Left lung (tissue), 14 donors: ENCODE measurements at places on chromosomes 3 and 15. TPM values are rescaled to one million over a fixed set of nuclear protein-coding genes. Genes with fewer than 3 reads are reported as not detected.
A peak's percentile ranks its signal among the peaks of the same experiment; 100 is the strongest.

The SPTBN5 gene
- 4.8 TPM for total RNA-seq

The ZNF660 gene
- 4.9 TPM for total RNA-seq

The POTEB gene
- total RNA-seq, result not detected

The NANOGP8 gene
- not detected for total RNA-seq

The SUCNR1 gene
- total RNA-seq, result 1.9 TPM

The CCNDBP1 gene
- total RNA-seq, result 53.2 TPM

The ESYT3 gene
- 44.4 TPM for total RNA-seq

The SCAANT1 gene
- not detected for total RNA-seq

The GOLGA6L9 gene
- total RNA-seq, result 3.3 TPM

The EPHB3 gene
- 8.1 TPM for total RNA-seq

The CDHR4 gene
- total RNA-seq, result 0.20 TPM

GRCh38 chr15:49306551-49306950, 116.5 kb upstream of the FGF7 start:
- no peak for DNase-seq
- no peak overlapping the region for H3K27ac ChIP-seq
- no peaks in the 10 kb centered on the region for H3K36me3 ChIP-seq

DNA sequence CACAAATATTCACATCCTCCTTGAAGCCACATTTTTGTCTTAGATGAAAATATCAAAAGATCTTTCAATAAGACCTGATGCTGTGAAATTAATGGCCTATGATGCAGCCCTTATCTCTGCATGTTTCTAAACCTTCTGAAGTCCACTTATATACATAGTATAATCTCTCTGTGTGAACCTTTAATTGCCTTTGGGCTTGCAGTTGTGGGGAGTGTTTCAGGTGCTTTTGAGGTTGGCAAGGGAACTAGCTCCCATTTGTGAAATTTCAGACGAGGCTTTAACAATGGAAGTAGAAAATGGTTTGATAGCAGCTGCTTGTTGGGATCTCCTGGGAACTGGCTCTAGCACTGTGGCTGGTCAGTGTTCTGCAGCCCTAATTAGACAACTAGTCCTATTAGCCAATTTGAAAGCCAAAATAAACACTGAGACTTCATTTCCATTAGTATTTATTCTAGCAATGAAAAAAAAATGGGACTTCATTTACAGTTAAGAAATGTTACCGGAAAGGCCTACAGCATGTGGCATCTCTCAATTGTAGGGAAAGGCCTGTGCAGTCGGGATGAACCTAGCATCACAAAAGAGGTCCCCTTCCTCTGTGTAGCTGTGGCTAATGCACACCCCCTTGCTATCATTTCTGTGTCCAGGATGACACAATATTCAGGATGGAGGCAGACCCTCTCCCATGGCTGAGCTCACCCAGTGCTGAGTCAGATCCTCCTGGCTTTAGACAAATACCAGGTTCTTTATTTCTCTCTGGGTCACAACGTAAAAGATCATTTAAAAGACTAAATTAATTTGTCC, 140.7 kb upstream of the TRIM42 start:
- H3K36me3 ChIP-seq, result no peaks in the 10 kb centered on the region
- H3K4me3 ChIP-seq, result no peak overlapping the region
- no peak for DNase-seq
- H3K4me1 ChIP-seq, result no peaks in the 10 kb centered on the region
- no peak overlapping the region for H3K27ac ChIP-seq

DNA sequence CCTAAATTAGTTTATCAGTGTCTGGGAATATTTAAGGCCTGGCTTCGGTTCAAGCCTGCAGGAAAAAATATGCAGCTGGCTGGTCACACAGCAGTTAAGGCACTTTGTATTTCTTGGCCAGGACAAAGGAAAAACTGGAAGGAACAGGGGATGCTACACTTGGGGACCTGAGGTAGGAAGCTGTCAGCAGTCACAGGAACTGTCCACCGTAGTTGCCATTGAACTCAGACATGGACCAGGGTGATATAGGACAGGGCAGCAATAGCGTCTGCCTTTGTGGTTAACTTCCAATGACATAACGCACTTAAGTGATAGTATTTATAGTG, 49.1 kb downstream of the NR1D2 start:
- H3K27me3 ChIP-seq, result no peaks in the 10 kb centered on the region
- H3K36me3 ChIP-seq, result no peaks in the 10 kb centered on the region
- H3K4me1 ChIP-seq, result no peaks in the 10 kb centered on the region
- DNase-seq, result peak; percentile 42
- H3K4me3 ChIP-seq, result no peak overlapping the region

DNA sequence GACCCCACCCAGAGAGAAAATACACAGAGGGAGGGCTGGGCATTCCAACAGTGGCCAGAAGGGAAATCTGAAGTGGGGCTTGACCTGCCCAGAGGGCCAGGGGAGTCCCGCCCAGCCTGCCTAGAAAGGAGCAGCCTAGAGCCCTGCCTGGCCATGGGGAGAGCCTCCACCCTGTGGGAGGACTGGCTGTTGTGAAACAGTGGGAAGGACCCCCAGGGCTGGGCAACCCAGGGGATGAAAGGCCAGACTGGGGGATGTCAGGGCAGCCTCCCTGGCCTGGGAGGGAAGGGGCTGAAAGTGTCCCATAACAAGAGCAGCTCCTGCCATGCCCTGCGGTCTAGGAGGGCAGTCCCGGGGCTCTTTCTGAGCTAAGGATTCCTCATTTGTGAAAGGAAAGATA, 69.0 kb downstream of the SLC12A8 start:
- DNase-seq, result no peak
- no peaks in the 10 kb centered on the region for H3K27me3 ChIP-seq
- no peak overlapping the region for H3K4me3 ChIP-seq
- no peak overlapping the region for H3K27ac ChIP-seq
- H3K4me1 ChIP-seq, result peaks cover 81% of the 10 kb centered on the region
- H3K36me3 ChIP-seq, result no peaks in the 10 kb centered on the region

- peaks cover 11% of the 10 kb centered on the region for H3K27me3 ChIP-seq
- no peaks in the 10 kb centered on the region for H3K4me1 ChIP-seq
- H3K36me3 ChIP-seq, result no peaks in the 10 kb centered on the region
- peak; percentile 11 for DNase-seq
- H3K27ac ChIP-seq, result no peak overlapping the region
These were observed 332.1 kb downstream of the ARRDC4 start for GRCh38 chr15:98292442-98293240.

DNA sequence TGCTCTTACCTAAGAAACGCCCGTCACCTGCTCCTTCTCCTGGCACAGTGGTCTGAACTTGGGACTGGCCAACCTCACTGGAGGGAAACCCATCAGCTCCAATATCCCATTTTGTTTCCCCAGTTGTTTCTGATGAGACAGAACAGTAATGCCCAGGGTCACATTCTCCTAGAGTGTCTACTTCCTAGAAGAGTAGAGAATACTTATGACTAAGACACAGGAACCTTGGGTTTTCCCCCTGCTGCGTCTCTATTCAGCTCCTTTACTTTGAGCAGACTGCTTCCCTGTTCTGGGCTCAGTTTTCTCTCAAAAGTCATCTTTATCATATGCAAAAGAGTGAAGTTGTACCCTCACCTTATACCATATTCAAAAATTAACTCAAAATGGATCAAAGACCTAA, 79.4 kb downstream of the POLR2M start:
- H3K27me3 ChIP-seq, result no peaks in the 10 kb centered on the region
- DNase-seq, result no peak
- no peak overlapping the region for H3K4me3 ChIP-seq

DNA sequence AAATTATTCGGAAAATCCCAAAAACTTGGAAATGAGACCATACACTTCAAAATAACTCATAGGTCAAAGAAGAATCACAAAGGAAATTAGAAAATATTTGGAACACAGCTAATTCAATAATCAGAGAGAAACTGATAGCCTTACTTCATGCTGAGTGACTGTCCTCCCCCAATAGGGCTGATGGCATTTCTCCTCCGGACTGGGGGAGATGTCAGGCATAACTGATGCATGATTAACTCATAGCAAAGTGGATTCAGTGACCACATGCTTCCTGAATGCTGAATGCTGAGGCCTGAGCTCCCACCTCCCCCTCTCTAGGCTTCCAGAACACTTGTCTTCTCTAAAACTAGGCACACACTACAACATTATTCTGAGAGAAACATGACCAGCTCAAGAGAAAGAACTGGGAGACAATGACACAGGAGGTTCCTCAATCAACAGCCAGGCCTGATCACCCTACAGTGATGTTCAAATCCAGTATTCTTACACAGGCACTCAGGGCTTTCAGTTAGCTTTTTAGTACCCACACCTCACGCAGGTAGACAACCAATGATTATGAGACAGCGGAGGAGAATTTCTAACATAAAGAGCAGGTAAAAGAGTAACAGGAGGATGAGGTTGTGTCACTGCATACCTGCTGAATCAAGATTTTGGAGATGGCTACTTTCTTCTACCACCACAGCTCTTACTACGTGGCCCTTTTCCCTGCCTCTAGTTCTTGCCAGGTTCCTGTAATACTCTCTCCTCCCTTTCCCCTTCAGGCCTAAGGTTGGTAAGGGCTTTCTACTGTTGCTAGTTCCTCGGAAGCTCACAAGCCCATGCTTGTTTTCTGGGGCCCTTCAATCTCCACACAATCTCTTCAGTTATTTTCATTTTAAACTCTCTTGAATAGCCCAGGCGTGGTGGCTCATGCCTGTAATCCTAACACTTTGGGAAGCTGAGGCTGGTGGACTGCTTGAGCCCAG, 96.1 kb downstream of the FMN1 start:
- no peaks in the 10 kb centered on the region for H3K36me3 ChIP-seq
- H3K27ac ChIP-seq, result no peak overlapping the region
- no peaks in the 10 kb centered on the region for H3K27me3 ChIP-seq
- no peak overlapping the region for H3K4me3 ChIP-seq
- no peak for DNase-seq

- DNase-seq, result no peak
- H3K27ac ChIP-seq, result peak overlapping the region; percentile 77
- H3K36me3 ChIP-seq, result no peaks in the 10 kb centered on the region
- H3K4me1 ChIP-seq, result peaks cover 17% of the 10 kb centered on the region
- no peaks in the 10 kb centered on the region for H3K27me3 ChIP-seq
These were observed 79.4 kb downstream of the TM4SF4 start for GRCh38 chr3:149553781-149554451.

DNA sequence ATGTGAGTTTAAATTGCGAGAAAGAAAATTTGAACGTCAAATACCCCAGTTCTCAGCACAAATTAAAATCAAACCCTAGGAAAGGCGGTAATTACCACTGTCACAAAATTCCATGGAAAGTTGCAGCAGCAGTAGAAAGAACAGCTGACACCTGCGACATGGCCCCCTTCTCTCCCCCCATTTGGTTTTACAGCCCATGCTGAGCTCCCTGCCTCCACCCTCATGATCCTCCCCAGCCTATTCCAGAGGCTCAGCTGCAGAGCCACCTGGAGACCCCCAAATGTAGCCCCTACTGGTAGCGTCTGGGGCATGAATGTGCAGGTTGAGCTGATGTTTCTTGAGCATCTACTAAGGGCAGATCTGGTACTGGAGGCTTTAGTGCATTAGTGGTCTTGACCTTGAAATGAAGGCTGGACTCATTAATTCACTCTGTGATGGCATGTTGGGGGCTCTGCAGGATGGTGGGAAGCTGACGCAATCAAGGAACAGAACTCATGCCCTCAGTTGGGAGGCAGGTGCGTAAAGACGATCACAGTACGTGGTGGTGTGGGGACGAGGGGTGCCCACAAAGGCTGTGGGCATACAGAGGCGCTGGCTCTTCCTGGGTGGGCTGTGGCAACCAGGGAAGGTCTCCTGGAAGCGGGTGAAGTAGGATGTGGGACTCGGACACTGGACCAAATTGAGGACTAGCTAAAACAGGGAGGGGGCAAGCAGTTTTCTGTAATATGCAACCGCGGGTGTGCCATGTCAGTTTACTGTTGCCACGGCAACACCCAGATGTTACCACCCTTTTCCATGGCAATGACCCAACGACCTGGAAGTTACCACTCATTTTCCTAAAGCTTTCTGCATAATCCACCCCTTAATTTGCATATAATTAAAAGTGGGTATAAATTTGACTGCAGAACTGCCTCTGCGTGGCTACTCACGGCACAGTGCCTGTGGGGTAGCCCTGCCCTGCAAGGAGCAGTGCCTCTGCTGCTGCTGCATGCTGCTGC, 39.8 kb downstream of the PRKCD start:
- H3K4me1 ChIP-seq, result peaks cover 15% of the 10 kb centered on the region
- H3K4me3 ChIP-seq, result no peak overlapping the region
- no peaks in the 10 kb centered on the region for H3K36me3 ChIP-seq
- H3K27ac ChIP-seq, result no peak overlapping the region
- no peaks in the 10 kb centered on the region for H3K27me3 ChIP-seq

- no peak overlapping the region for H3K4me3 ChIP-seq
- no peaks in the 10 kb centered on the region for H3K27me3 ChIP-seq
- no peaks in the 10 kb centered on the region for H3K36me3 ChIP-seq
- peaks cover 6% of the 10 kb centered on the region for H3K4me1 ChIP-seq
These were observed 179.8 kb downstream of the SLCO3A1 start for GRCh38 chr15:92033314-92033713.

- no peaks in the 10 kb centered on the region for H3K36me3 ChIP-seq
- H3K4me1 ChIP-seq, result no peaks in the 10 kb centered on the region
- H3K4me3 ChIP-seq, result no peak overlapping the region
- peaks cover 20% of the 10 kb centered on the region for H3K27me3 ChIP-seq
- no peak overlapping the region for H3K27ac ChIP-seq
These were observed 205.0 kb downstream of the RPLP1 start for GRCh38 chr15:69657626-69658025.

DNA sequence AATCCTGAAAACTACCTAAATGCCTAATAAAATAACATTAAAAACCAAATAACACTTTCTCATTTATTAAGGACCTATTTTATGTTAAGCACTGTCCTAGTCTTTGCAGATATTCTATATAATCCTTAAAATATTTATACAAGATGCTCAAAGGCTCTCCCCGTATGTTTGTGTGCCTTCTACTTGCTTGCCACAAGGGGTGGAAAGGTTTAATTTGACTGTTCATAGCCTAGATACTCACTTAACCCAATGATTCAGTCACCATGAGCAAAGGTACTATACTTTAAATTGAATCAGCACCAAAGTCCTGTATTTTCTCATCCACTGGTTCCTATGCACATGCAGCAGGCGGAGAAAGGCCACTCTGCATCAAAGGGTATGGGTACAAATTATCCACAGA, 32.0 kb downstream of the LSAMP start:
- H3K4me3 ChIP-seq, result no peak overlapping the region
- no peaks in the 10 kb centered on the region for H3K4me1 ChIP-seq
- DNase-seq, result no peak
- H3K36me3 ChIP-seq, result no peaks in the 10 kb centered on the region
- no peaks in the 10 kb centered on the region for H3K27me3 ChIP-seq

DNA sequence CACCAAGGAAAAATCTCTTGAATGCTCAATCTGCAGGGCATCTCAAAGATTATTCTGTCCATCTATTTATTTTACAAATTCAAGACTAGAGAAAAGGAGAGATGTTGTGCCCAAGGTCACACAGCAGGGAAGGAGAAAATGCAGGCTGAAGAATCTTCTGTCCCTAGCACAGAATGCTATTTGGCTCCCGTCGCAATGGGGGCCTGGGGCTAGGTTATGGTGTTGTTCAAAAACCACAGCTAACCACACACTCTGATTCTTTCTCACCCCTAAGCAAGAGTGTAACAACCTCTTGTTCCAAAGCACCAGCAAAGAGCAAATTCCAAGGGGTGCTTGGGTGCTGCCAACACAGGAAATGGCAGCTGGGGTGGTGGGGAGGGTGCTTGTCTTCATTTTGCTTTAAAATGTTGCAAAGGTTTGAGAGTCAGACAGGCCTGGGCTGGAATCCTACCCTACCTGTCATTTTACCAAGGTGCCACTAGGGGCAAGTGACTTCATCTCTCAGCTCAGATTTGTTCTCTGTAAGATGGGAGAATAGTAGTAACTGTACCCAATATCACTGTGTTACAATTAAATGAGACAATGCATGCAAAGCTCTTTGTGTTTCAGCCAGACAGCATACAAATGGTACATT, 112.5 kb downstream of the ADAMTS9 start:
- no peaks in the 10 kb centered on the region for H3K4me1 ChIP-seq
- no peak overlapping the region for H3K27ac ChIP-seq
- H3K27me3 ChIP-seq, result no peaks in the 10 kb centered on the region
- H3K36me3 ChIP-seq, result no peaks in the 10 kb centered on the region

GRCh38 chr3:170497207-170498095, 78.8 kb downstream of the CLDN11 start:
- H3K27ac ChIP-seq, result no peak overlapping the region
- H3K27me3 ChIP-seq, result no peaks in the 10 kb centered on the region
- H3K4me3 ChIP-seq, result no peak overlapping the region
